Fibroblast of skin of right quadriceps (primary cell): ENCODE measurements at places on chromosomes 2 and 18.
A peak's percentile ranks its signal among the peaks of the same experiment; 100 is the strongest.

- peak; percentile 94 for DNase-seq
Measured at GRCh38 chr2:45938649-45939511, 287.4 kb downstream of the PRKCE start.

GRCh38 chr2:232925153-232925820 lies 55.2 kb downstream of the SNORC start:
- no peak for DNase-seq

DNA sequence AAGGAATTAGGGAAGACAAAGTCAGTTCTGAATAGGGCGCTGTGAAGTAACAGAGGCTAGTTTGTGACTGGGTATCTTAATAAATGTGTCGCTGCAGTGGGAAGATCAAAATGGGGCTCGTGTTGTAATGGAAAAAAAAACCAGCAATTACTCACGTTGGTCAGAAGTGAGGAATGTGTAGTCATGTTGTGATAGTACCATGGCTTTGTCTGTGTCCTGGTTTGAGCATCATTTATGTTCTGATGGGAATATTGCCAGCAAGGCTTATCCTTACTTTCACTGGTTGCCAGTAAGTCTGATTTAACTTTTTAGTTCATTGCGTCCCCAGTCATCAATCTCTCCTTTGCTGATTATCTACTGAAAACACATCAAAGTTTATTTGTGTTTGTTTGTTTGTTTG lies 467.6 kb downstream of the NYAP2 start:
- peak; percentile 3 for DNase-seq

DNA sequence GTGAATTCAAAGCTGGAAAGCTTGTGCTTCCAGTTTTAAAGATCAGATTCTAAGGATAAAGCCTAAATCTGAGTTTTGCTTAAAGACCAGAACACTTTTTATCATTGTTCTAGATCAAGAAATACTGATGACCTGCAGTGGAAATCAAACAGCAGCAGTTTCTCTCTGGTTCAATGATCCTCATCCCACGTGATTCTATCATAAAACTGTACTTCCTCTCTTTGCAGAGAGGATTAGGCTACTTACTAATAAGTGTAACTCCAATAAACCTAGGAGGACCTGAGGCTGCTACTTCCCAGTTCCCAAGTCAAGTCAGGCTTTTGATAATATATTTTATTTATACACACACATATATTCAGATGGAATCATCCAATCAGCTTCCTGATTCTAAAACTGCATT lies 81.9 kb downstream of the TCF4 start:
- DNase-seq, result no peak

- no peak for DNase-seq
Measured at GRCh38 chr2:136281281-136282114, 163.5 kb upstream of the CXCR4 start.

- no peak for DNase-seq
Measured at GRCh38 chr2:211649331-211649730, 889.3 kb downstream of the ERBB4 start.

DNA sequence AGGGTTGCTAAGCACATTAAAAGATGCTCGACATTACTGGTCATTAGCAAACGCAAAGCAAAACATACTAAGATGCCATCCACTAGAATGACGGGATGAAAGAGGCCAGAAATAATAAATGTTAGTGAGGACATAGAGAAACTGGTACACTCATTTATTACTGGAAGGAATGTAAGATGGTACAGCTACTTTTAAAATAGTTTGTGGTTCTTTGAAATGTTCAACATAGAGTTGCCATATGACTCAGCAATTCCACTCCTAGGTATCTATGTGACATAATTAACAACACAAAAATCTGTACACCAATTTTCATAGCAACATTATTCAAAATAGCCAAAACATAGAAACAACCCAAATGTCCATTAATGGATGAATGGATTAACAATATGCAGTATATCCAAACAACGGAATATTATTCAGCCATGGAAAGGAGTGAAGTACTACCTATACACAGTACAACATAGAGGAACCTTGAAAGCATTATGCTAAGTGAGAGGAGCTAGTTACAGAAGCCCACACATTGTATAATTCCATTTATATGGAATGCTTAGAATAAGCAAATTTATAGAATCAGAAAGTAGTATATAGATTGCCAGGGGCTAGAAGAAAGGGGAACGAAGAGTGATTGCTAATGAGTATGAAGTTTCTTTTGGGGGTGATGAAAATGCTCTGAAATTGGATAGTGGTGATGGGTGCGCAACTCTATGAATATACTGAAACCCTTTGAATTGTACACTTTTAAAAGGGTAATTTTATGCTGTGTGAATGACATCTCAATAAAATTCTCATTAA lies 61.9 kb upstream of the IL1R1 start:
- peak; percentile 57 for DNase-seq

DNA sequence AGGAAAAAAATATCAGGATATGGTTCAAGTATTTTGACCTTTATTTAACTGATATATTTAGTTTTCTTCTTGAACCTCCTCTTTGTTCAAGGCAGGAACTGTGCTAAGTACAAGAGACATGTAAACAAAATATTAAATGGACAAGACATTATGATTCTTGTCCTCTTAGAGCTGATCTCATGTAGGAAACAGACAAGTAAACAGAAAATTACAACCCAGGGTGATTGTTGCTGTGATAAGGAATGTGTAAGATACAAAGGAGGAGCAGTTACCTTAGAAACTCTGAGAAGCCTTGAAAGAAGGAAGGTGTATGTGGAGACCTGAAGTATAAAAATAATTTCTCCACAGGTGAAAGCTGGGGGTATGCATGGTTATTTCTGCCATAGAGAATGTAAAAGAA lies 12.9 kb downstream of the RBM45 start:
- no peak for DNase-seq

GRCh38 chr2:213376644-213377043 lies 92.4 kb downstream of the SPAG16 start:
- no peak for DNase-seq

DNA sequence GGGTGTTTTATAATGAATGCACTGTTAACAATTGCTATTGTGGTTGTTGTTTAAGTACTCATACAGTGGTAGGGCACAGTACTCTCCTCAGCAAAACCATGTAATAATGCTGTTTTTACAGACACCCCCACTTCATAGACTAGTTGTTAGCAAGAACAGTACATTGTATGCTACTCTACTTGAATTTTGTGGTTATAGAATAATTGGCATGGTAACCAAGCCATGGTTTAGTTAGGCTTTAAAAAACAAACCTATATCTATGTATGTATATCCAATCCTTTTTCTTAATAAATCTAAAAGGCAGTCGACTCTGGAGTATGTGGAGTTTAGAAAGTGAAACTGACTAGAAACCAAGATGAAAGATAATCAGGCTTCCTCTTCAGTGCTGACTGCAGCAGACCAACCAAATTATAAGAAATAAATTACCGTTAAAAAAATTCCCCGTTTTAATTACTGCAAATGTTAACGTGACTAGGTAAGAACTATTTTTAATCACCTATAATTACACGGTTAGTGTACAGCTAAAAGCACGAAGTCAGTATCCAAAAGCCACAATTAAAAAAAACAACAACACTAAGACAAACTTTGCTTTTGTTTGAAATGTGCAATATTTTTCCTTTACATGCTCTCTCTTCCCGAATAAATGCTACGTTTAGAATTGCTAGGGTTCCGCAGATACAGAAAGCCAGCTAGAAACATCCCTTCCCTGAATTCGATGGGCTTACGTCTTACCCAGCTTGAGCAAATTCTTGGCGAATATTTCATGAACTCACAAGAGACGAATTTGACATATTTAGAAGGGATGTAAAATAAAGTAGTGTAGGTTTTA lies 113.3 kb upstream of the SERTAD2 start:
- DNase-seq, result peak; percentile 34

DNA sequence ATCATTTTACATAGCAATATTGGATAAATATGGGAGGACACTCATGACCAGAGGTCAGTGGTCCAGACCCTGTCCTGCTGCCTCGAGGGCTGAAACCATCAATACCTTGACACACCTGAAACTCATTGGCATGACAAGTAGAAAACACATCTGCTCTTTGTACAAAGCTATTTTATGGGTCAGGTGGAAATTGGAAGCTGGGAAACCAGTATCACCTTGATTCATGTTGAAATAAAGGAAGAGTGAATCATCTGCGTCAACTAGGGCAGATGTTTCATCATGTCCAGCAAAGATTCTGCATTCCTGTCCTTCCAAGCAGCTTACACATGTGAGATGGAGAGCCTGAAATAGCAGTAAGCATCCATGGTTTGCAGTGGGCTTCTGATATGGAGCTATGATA lies 80.0 kb upstream of the ERBB4 start:
- DNase-seq, result peak; percentile 3

DNA sequence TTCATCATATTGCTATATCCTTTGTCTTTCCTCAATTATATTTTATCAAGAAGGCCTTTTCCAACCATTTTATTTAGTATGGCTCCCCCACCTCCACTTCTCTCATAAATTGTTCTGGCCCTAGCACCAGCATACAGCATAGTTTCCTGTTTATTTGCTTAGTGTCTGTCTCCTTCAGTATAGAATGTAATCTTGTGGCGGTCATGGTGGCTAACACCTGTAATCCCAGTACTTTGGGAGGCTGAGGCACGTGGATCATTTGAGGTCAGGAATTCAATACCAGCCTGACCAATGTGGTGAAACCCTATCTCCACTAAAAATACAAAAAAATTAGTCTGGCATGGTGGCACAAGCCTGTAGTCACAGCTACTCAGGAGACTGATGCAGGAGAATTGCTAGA lies 39.6 kb upstream of the CLASP1 start:
- DNase-seq, result no peak

DNA sequence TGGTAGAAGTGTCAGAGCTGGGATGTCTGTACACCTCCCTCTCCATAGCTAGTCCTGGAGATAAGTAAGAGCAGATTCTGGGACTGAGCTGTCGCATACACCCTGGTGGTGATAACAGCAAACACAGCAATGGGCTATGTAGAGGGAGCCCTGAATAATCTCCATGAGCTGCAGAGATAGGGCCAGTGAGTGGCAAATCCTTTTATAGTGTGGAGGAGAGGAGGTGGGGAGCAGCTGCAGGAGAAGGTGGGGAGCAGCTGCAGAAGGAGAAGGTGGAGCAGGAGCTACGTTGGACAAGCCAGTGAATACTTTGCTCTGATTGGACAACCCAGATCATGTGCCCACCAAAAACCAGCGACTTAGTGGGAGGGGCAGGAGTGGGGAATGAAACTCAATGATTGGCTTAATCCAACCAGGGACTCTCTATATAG lies 85.5 kb downstream of the TMEM247 start:
- no peak for DNase-seq

GRCh38 chr18:31783059-31783458 lies 22.4 kb upstream of the SLC25A52 start:
- no peak for DNase-seq

GRCh38 chr18:59148192-59148591 lies 8.5 kb downstream of the SEC11C start:
- DNase-seq, result no peak

DNA sequence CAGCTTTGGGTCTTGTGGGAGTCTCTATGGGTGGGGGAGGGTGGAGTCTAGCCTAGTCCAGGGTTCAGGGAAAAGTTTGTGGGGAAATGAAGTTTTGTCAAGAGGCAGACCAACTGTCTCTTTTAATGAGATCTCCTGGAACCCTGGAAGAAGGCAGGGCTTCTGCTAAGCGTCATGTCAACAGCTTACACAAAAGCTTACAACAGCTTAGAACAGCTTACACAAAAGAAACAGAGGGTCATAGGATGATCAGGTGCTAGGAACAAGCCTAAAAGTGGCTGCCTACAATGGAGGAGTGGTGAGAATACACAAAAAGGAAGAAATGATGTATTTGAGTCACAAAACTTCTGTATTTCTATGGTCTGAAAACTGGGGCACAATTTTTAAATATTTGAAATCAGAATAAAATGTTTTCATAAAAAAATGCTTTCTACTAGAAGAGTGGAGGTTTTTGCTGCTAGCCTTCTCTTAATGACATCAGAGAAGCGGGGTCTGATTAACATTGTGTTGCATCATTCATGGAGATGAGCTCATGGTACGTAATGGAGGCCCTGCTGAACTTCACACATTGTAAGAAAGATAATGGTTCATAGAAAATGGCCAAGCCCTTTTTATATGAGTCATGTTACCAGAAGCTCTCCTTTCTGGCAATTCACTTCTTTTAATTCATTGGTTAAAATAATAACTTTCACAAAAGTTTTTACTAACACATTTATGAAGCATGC lies 351.0 kb downstream of the PIK3C3 start:
- DNase-seq, result peak; percentile 31

DNA sequence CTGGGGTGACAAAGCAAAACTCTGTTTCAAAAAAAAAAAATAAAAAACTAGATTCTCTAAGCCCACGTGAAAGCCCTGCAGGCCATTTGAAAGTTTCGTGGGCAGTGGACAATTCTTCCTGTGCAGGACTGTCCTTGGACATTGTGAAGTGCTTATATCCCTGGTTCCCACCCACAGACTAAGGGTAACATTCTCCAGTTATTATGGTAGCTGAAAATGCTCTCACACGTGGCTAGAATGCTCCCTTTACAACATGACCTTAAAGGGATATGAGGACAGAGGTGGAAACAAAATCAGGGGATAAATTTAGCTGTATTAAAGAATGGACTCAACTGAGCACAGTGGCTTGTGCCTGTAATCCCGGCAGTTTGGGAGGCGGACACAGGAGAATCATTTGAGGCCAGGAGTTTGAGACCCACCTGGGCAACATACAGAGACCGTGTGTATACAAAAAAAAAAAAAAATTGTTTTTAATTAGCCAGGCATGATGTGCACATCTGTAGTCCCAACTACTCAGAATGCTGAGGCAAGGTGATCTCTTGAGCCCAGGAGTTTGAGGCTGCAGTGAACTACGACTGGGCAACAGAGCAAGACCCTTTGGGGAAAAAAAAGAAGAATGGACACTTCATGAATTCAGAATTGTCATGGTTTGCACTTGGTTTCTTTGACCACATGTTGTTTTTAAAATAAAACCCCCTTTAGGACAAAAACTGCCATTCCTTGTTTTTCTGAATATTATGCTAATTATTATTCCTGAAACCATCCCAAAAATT lies 167.9 kb downstream of the MGAT5 start:
- DNase-seq, result no peak

GRCh38 chr2:236782938-236783337 lies 213.3 kb downstream of the ACKR3 start:
- DNase-seq, result no peak

- peak; percentile 29 for DNase-seq
Measured at GRCh38 chr2:157336137-157337010, 10.8 kb upstream of the ERMN start.

DNA sequence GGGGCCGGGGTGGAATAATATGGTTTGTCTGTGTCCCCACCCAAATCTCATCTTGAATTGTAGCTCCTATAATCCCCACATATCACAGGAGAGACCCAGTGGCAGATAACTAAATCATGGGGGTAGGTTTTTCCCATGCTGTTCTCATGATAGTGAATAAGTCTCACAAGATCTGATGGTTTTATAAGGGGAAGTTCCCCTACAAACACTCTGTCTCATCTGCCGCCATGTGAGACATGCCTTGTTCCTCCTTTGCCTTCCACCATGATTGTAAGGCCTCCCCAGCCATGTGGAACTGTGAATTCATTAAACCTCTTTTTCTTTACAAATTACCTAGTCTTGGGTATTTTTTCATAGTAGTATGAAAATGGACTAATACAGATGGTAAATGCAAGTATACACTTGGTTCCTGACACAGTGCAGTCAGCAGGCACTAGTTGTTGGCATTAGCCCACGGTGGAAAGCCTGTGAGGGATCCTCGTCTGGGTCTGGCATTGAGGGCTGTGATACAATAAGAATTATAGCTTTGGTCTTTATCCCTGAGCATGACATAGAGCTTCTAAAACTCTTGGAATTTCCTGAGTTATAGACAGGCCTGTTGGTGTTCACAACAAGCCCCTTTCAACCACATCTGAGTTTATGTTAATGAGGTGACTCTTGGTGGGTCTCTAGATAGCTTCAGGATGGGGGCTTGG lies 135.8 kb downstream of the CABLES1 start:
- peak; percentile 72 for DNase-seq
